HAP-1 (cell line): ENCODE measurements at places on chromosomes 11 and 22.

DNA sequence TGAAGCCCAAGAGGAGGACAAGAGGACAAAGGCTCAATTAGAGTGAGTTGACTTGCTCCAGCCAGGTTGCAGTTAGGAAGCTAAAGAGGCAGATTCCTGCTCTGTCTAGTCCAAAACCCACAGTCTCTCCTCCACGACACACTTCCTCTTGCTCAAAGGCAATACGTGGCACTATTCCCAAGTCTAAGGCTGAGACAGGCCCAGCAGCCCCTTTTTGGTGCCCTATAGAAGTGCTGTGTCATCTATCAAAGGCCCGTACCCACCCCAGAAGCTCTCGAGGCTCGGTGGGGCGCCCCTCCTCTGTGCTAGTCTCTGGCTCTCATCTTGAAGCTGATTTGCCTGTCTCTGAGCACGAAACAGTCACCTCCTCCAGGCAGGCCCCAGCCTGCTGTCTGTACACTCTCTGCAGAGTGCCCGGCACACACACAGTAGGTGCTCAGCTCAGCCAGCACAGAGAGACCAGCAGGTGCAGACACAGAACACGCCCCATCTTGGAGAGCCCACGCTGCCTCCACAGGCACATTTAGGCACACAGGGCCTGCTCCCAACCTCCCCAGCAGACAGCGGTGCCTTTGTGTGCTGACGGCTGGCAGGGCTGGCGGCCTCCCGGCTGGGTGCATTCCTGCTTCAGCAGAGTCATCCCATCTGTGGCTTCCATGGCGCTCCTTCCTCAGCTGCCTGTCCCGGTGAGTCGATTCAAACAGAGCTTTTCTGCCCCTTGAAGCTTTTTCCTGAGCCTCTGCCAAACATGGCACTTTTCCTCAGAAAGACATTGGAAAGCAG lies 52.8 kb downstream of the MYH9 start:
- no peak for DNase-seq

DNA sequence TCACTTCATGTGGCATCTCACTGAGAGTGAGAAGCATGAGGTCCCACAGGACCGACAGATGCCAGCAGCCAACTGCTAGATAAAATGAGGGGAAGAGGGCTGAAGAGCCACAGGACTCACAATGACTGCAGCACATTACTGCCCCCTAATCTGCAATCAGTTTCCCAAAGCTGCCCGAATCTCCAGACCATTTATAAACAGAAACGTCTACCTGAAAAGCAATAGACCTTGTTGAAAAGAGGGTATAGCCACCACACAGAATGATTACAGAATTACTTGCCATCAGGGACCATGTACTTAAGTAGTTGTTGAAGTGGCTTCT lies 12.4 kb upstream of the TEF start:
- no peak for DNase-seq

DNA sequence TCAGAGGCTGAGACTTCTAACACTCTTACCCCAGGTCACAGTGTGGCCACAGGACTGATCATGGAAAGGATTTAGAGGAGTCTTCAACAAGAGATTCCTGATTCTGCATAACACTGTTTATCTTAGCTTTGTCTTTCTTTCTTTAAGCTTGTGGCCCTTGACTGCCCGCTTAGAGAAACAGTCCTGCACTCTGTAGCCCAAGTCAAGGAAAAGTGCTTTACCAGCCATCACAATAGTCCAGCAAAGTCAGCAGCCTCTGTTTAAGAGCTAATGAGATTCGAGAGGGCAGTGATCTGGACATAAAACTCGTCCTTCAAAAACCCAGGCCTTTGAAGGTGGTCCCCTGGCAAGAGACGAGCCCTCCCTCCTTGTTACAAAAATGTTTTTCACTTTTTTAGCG lies 30.0 kb downstream of the PRDM10 start:
- DNase-seq: no peak

DNA sequence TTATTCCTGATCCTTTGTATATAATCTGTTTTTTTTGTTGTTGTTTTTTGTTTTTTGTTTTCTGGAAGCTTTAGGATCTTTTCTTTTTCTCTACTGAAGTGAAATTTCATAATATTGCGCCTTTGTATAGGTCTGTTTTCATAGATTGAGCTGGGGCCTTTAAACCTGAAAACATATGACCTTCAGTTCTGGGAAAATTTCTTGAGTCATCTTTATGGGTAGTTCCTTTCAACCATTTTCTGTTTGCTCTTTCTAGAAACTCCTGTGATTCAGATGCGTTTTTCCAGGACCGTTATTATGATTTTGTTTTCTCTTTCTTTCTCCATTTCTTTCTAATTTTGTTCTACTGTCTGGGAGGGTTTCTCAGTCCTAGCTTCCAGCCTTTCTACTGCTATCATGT lies 43.7 kb downstream of the BSX start:
- DNase-seq: no peak

- DNase-seq: peak; percentile 88
These were observed 15.5 kb upstream of the UPK3A start for GRCh38 chr22:45268958-45269844.

DNA sequence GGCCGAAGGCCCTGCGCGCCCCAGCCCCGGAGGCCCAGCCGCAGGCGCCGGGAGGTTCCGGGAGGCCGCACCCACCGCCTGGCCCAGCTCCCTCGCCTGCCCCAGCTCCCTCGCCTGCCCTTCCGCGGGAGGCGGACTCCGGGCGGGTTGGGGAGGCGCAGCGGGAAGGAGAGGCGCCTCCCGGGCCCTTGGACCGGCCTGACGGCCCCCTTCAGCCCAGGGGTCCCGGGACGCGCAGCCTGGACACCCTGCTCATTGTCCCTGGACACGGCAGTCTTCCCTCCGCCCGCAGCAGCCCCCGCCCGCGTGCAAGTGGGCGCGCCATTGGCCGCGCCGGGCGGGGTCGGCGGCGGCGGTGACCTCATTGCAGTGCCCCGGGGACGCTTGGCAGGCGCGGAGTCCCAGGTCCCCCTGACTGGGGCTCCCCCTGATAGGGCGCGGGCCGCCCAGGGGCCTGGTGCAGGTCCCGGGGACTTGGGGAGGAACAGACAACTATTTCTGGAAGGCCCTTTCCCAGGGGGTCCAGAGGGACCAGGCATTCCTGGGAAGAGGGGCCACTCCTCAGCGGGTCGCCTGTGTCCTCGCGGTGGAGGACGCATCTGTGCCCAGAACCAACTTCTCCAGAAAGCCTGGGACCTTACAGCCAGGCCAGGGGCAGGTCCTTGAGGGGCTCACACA lies 501 bp downstream of the CD151 start:
- DNase-seq: no peak

GRCh38 chr11:43404836-43405479 lies 46.2 kb downstream of the TTC17 start:
- no peak for DNase-seq

GRCh38 chr11:133559833-133560471 lies 27.7 kb upstream of the OPCML start:
- no peak for DNase-seq

- peak; percentile 43 for DNase-seq
These were observed 1.5 kb downstream of the INCENP start for GRCh38 chr11:62125316-62125715.

GRCh38 chr11:22130462-22131053 lies 62.3 kb upstream of the ANO5 start:
- DNase-seq: peak; percentile 46

DNA sequence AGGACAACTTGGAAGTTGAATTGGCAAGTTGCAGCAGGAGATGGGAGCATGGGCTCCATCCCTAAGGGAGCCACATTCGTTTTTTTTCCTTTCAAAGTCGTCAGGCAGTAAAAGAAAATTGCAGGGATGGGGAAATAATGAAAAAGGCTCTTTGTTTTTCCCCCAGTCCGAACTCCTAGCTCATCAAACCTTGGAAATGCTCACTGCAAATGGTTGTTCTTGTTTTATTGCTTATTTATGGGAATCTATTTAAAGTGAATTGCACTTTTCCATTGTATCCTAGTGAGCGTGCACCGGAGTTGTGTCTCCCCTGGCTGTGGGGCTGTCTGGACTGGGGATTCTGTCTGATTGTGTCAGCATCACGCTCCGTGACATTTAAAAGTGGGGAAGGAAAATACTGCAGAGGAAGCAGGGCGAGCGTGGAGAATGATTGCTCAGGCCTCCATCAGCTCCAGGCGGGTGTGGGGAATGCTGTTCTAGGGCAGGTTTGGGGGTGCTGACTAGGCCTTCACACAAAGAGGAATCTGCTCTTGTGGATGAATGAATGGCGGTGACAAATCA lies 306.4 kb downstream of the KIRREL3 start:
- DNase-seq: no peak

DNA sequence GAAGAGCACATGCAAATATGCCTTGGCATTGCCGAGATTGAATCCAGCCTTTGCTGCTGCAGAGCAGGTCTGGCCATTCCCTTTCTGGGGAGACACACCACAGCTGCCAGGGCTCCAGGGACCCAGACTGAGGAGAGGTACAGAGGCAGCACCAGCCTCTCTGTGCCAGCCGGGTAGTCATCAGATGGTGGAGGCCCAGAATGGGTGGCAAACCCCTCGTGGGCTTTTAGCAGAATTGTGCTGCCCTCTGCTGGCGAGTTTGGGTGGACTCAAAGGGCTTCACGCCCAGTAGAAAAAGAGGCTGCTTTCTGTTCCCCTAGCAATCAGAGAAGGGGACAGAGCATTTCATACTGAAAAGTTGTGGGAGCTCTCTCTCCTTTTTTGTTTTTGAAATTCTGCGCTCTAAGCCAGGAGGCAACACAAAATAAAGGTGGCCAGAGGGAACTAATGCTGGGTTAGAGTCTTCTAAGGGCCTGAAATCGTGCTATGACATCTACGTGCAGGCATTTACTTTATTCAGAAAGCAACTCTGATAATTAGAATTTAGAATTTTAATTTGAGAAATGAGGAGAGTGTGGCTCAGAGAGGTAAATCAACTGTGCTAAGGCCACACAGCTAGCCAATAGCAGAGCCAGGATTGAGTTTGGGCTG lies 158.8 kb upstream of the NAV2 start:
- peak; percentile 33 for DNase-seq

GRCh38 chr11:79101656-79102055 lies 339.2 kb downstream of the TENM4 start:
- DNase-seq: no peak

DNA sequence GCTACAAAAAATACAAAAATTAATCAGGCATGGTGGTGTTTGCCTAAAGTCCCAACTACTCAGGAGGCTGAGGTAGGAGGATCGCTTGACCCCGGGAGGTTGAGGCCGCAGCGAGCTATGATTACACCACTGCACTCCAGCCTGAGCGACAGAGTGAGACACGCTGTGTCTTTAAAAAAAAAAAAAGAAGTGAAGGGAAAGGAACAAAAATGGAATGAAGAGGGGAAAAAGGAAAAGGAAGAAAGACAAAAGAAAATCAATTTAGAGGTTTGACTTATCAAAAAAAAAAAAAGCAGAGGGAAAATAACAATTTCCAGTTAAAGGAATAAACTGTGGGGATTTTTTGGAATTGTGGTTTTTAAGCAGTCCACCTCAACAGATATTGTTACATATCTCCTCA lies 36.8 kb downstream of the MRTFA start:
- no peak for DNase-seq

GRCh38 chr11:128686745-128687177 lies 7.1 kb upstream of the FLI1 start:
- no peak for DNase-seq

DNA sequence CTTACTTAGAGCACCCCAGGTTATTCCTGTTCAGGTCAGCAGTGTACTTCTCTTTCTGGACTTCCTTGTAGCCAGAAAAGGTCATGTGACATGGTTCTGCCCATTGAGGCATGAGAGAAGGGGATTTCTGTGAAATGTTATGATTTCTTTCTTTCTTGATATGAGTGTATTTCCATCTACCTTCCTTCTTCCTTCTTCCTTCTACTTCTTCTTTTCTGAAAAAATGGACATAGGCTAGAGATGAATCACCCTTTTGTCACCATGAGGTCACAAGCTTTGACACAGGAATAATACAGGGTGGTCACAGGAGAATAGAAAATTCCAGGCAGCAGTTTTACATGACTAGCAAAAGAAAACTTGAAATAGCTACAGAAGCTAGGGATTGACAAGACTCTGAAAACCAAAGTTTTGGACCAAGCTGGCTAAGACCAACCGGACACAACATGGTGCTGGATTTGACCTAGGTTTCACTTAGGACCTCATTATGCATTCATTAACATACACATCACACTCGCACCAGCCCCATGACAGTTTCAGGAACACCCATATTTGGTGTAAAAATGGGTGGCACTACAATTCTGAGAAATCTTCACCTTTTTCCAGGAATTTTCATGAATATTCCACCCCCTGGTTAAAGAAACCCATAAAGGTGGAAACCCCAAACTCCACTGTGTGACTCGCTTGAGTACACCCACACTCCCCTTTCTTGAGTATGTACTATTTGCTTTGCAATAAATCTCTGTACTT lies 21.2 kb upstream of the MAP6 start:
- no peak for DNase-seq

DNA sequence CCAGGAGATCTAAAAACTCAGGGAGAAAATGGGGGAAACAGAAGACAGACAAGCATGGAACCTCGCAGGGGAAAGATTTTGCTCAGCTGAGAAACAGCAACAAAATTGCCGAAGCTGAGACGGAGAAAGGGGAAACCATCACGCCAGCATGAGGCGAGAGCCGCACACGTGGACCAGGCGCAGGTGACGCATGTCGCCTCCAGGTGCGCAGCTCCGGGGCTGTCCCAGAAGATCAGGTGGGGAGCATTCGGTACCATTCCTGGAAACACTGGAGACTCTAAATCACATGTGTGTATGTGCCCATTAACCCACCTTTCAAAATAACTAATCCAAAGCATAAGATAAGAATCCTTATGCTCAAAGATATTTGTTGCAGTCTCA lies 121.7 kb downstream of the BRD1 start:
- DNase-seq: no peak

DNA sequence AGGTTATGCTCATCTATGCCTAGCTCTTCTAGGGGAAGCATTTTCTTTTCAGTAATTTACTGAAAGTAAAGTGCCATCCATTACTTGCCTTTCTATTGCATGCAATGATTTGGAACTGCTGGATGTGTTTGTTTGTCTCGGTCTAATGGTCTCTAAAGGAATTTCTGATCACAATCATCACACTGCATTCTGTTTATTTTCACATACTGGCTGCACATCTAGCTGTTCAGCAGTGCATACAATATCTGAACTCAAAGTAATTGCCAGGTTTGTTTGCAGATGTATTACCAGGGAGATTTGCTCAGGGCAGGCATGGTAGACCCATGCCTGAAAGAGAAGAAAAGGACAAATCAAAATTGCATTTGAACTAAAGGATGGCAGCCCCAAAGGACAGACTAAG lies 36.4 kb upstream of the CWF19L2 start:
- DNase-seq: no peak

DNA sequence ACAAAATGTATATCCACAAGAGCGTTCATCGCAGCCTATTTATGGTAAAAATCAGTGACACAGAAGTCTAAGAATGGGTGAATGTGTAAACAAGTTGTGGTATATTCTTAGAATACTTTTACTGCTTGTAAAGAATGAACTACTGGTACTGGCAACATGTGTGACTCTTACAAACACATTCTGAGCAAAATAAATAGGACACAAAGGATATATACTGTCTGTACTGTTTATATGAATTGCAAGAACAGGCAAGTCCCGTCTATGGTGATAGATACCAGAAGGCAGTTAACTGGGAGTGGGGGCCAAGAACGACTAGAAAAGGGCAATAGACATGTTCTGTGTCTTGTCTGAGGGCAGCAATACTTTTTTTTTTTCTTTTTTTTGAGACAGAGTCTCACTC lies 112.6 kb downstream of the TBC1D22A start:
- DNase-seq: no peak

- no peak for DNase-seq
These were observed 12.1 kb downstream of the C11orf86 start for GRCh38 chr11:66987158-66987620.

- DNase-seq: no peak
These were observed 975.6 kb downstream of the BRD1 start for GRCh38 chr22:48851933-48852549.
